CD4-positive, alpha-beta T cell treated with Interleukin-6 at 100 ng/mL for 8 hours (primary cell): ENCODE measurements at places on chromosomes 5 and 9.

- no peak for DNase-seq
These were observed 212.9 kb downstream of the ACTL7B start for GRCh38 chr9:108642871-108643270.

DNA sequence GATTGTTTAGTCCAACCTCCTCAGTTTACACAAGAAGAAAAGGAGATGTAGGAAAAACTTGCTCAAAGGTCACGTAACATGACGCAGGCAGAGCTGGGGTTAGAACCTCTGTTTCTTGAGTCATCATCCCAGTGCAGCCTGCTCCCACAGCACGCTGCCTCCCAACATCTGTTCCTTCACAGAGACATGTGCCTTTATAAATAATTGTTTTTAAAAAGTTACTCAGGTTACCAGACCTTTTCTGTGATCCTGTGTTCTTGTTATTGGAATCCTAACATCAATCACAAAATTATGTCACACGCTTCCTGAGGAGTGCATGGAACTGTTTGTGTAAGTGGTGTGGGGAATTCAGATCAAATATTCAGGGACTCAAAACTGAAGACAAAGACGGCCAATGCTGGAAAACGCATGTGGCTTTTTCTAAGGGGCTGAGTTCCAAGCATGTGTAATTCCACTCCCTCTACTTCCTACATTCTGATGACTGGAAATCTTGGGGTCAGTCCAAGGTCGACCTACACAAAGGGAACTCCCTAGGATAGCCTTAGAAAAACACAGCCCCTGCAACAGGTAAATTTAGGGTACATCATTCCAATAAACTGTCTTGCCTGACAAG lies 184.3 kb downstream of the TSSK1B start:
- DNase-seq, result no peak

GRCh38 chr5:172342918-172343317 lies 59.4 kb upstream of the UBTD2 start:
- DNase-seq, result no peak

- DNase-seq, result no peak
These were observed 175.8 kb downstream of the WDR70 start for GRCh38 chr5:37554938-37555337.

DNA sequence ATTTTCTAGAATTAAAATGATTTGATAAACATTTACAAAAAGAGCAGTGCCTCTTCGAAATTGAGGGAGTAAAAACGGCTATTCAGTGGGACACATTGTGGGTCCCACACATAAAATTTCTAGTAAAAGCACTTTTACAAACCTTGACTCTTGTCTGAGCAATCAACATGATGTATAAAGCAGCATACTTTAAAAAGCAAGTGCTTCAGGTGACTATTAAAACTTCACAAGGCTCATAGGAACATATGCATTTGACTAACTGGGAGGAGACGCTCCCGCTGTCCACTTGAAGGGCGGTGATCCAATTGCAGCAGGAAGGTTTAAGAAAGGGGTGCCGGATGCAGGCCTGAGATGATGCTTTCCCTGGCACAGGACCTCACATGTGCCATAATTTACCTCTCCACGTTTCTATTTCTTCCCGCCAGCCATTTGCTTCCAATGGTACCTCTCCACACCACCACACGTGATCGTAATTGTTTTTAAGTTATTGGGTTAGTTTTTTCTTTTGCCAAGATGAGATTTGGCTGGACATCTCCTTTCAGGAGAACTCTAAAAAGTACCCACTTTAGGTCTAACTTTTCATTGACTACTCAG lies 1.8 kb downstream of the MCTP1 start:
- no peak for DNase-seq

- no peak for DNase-seq
These were observed 82.4 kb upstream of the CACNA1B start for GRCh38 chr9:137795156-137795666.

DNA sequence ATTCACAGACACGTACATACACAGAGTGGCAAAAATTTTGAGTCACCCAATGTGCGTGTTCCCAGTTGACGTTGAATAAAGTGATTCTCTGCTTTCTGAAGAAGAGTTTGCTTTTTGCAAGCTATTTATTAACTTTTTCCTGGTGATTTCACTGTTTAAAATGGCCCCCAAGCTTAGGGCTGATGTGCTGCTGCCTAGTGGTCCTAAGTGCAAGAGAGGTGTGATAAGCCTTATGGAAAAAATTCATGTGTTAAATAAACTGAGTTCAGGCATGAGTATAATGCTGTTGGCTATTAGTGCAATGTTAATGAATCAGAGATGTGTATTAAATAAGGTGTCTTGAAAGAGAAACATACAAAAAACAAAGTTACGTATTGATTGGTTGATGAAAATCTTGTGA lies 16.9 kb downstream of the CSNK1G3 start:
- no peak for DNase-seq

DNA sequence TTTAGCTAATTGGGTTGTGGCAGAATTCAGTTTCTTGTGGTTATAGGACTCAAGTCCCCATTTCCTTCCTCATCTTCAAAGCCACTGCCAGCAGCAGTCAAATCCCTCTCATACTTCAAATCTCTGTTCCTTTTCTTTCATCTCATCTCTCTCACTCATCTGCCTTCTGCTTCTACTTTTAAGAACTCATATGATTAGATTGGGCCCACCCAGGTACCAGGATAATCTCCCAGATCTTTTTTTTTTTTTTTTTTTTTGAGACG lies 8.0 kb upstream of the REEP5 start:
- DNase-seq, result peak; percentile 66

DNA sequence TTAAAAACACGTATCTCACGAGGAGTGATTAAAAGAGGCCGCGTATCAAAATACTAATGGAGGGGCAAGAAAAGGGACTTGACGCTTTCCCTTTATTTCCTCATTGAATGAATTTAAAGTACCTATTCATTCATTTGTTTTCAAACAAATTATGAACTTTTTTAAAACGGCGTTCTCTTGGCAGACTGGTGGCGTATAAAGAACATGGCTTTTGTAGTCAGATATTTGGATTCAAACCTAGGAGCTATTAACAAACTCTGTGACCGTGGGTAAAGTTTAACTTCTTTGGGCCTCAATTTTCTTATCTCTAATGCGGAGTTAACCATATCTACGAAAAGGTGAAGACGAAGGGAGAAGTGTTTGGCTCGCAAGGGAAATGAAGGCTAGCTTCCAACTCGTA lies 876 bp downstream of the CAAP1 start:
- DNase-seq, result no peak

- DNase-seq, result no peak
These were observed 356.9 kb upstream of the WWC1 start for GRCh38 chr5:167934551-167934971.

DNA sequence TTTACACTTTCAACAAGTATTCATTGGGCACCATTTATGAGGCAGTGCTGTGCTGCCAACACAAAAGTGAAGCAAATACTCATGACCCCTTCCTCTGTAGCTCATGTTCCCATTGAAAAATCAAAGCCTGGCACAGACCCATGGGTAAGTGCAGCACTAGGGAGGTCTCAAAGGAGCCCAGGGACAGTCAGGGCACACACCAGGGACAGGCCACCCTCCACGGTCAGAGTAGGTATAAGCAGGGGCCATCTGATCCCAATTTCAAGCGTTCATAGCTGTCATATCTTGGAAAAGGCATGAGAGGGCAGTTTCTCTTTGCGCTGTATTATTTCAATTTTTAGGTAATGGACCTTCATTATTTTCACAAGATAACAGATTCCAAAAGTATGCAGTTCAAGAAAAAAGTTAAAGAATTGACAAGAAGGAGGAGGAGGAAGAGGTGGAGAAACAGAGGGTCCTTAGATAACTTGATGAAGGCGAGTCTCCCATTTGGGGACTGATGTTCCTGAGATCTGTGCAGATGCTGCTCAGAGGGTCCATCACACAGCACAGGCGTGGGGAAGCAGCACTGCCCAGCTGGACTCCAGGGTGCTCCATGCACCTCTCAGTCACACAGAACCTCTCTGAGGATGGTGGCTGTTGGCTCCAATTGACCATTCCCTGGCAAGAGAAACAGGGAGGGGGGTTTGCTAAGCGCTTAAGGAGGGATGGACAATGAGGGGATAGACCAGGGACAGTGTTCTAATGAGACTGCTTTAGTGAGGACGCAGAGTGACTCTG lies 7.5 kb downstream of the CTSL start:
- no peak for DNase-seq

DNA sequence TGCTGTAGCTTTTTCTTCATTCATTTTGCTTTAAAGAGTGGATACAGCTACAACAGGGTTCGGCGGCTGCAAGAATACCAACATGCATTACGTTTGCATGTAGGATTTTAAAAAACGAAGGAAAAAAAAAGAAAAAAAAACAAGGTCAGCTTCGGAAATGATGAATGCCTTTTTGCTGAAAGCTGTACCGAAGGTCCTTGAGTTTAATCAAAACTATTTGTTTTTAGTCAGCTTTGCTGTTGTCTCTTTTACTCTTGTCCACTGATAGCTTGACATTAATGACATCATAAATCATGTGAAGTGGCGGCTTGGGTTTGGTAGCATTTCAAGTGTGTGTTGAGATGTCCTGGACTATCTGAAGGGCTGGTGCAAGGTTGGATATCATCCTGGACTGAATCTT lies 779.1 kb downstream of the NR2F1-AS1 start:
- DNase-seq, result no peak

DNA sequence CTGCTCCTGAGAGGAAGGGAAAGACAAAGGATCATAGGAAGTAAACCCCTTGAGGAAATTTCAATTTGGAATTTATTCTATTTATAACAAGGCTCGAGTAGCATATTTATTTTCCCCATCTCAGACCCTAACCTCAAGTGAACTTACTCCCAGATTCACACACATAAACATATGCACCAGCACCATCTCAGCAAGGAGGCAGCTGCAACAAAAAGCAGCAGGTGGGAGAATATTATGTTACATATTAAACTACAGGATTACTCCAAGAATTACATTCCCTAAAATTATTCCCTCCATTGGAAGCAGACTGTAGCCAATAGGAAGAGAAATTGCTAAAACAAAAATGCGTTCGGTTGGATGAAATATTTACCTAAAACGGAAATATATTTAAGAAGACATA lies 108.4 kb upstream of the PRSS3 start:
- no peak for DNase-seq

- DNase-seq, result no peak
These were observed 118.9 kb upstream of the NFIB start for GRCh38 chr9:14432666-14433350.

DNA sequence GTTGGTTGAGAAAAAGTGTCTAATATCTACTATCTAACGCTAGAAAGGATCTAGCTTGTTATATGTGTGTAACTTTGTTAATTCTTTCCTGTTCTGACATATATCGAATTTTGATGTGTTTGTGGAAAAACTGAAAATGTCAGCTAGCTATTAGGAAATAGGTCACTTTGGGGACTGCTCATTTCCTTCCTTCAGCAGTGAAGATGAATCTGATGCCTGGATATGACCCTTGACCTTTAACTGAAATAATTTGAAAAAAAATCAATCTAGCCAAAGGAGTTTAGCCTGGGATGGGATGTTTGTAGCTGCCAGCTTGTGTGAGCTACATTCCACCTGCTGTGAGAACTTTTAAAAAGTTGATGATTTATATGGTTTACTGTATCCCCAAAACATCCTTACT lies 66.8 kb downstream of the CD180 start:
- DNase-seq, result no peak

GRCh38 chr9:101601904-101602765 lies 7.4 kb upstream of the PPP3R2 start:
- peak; percentile 4 for DNase-seq

- no peak for DNase-seq
These were observed 2.0 kb downstream of the SNX30 start for GRCh38 chr9:112752334-112753125.

DNA sequence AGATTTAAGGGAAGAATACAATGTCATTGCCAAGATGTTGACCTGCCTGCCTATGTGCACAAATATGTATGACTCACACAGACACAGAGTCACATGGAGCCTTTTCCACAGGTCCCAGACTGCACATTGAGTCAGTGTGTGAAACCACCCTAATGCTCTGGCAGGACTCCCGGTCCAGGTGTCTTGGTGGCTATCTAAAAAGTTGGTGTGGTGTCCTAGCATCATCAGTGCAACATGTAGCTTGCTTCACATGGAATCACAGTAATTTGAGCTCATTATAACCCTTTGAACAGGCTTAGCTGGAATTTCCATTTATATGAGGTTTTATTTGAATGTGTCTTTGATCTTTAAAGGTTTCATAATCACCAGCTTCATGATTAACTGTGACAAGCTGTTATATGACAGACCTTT lies 10.7 kb downstream of the IFNA5 start:
- no peak for DNase-seq

DNA sequence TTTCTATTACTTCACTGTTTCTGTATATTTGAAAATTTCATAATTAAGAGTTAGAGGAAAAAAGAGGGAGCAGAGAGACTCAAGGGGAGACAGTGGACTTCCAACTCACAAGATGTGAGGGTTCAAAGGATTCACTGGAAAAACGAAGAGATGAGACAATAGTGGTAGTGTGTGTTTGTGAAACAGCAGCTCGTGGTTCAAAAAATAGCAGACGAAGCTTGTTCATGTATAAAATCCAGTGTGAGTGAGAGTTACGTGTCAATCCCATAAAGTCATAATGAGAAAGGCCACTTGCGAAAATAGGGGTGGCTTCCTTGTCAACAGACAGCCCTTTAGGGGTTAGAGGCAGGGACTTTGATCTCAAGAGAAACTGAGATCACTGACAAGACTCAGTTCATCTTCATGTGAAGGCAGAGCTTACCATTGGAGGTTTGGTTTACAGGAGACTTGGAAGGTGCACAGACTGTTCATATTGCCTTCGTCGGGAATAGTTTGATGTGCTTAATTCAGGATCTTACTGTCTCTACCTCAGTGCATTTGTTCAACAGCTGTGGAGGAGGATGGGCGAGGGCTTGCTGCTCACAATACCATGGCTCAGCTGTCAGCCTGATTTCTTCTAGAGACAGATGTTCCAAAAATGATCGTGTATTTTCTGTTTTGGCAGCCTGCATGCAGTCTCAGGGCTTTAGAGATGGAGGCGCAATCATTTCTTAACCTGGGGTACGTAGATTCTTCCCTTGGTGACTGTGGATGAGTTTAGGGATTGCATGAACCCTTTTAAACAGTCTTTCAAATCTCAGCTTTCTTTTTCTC lies 105.7 kb upstream of the KLF9 start:
- DNase-seq, result no peak

- no peak for DNase-seq
These were observed 7.3 kb upstream of the SLC25A51 start for GRCh38 chr9:37911271-37911681.

DNA sequence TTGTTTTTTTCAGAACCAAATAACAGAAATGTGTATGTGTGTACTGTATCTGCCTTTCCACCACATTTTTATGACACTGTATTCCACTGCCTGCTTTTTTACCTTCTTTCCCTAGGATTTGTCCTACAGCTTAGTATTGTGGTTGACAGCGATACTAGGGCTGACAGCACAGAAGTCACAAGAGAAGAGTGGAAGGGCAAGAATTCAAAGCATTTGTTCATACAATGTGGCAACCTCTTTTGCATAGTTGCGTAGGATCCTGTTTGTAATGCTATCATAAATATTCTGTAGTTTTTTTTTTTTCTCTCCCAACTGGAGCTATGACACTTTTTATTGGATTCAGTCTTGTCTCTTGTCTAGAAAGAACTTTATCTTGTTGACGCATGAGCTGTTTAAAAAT lies 5.6 kb upstream of the BNIP1 start:
- no peak for DNase-seq
